ENCODE measurements at places on chromosomes 11 and 22.

DNA sequence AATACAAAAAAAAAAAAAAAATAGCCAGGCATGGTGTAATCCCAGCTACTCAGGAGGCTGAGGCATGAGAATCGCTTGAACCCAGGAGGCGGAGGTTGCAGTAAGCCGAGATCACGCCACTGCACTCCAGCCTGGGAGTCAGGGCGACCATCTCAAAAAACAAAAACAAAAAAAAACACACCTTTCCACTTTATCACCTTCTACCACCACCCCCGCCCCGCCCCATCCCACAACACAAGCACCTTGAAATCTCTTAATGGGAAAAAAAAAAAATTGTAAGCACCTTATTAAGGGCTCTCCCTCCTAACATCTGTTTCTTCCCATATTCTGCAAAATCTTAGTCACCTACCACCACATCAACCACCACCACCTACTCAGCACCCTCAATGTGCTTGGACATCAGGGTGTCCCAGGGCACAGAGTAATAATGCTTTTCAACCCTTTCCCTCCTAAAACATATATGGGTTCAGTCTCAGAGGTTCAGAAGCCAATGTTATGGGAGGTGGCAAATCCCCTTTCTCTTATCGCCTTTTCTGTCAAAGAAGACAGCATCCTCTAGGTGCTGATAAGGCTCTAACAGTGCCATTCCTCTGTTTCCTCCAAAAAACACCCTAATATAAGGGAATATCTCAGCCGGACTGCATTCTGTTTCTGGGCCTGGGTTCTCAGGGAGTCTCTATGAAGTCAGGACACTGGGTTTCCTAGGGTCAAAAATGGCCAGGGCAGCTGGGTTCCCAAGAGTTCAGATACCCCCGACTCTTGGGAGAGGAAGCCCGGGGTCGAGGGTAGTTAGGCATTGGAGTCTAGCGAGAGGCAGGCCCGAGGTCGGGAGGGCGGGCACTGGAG is 718 bp downstream of the INTS5 start:
- peak; percentile 38 for DNase-seq

GRCh38 chr11:63371396-63371795 is 1.8 kb downstream of the SLC22A9 start:
- no peak for DNase-seq

- DNase-seq: no peak
Observed at GRCh38 chr22:49155770-49156580, 671.7 kb downstream of the BRD1 start.

DNA sequence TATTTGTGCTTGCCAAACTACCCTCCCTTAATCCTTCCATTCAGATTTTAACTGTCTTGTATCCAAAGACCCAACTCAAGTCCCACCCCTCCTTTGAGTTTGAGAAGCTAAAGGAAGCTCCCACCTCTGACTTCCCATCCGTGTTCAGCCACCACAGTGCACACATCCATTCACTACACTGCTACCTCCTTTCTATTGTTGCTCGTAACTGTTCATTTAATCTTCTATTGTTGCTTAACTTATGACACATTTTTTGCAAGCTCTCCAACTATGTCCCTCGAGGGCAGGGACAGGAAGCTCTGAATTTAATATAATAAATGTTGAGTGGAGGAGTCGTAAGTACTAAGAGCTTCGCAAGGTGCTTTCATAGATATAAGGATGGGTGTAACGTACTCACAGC is 10.4 kb downstream of the LARGE1 start:
- DNase-seq: no peak

DNA sequence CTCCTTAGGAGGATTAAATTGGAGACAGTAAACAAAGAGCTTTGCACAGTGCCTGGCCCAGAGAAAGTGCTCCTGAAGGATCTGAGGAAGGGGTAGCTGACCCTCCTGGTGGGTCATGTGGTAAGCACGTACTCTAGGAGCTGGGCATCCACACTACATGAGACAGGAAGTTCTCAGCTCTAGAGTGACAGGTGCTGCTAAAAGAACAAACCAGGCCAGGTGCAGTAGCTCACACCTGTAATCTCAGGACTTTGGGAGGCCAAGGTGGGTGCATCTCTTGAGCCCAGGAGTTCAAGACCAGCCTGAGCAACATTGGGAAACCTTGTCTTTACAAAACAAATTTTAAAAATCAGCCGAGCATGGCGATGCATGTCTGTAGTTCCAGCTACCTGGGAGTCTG is 13.1 kb downstream of the SLC43A1 start:
- no peak for DNase-seq

DNA sequence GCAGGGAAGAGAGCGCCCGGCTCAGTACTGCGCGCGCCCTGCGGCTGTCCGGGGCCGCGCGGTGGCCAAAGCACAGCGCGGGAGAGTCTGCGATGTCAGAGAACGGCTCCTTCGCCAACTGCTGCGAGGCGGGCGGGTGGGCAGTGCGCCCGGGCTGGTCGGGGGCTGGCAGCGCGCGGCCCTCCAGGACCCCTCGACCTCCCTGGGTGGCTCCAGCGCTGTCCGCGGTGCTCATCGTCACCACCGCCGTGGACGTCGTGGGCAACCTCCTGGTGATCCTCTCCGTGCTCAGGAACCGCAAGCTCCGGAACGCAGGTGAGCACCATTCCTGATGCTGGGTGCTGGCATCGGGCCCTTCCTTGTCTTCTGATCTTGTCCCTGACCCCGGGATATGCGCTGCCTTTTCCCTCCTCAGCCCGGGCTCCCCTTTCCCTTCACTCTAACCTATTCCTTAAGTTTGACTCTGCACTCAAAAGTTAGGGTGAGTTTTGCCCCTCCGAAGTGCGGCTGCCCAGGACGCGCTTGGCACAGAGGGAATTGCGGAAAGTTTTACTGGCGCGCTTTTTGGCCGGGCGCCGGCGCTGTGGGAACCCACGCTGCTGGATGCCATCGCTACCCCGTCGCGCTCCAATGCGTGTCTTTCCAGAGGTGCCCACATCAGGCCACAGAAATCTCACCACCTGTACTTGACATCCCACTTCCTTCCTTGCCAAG is at the start of gene MTNR1B:
MTNR1B (plus strand) TSS at position 18 of the 714 bp plus-strand sequence; CDS start at position 93, 75 bp downstream.
- DNase-seq: no peak

DNA sequence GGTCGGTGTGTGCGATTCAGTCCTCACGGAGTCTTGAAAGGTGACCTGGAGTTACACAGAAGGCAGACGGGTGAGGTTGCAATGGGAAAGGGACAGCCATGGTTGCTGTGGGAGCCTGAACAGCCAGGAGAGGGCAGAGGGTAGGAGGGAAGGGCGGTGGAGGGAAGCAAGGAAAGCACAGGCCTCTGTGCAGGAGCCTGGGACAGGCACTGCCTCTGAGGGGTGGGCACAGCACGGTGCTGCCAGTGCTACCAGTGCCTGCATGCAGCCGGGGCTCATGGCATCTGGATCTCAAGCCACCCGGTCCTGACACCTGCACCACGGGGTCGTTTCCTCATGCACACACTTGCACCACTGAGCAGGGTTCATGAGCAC is 401.0 kb downstream of the TBC1D22A start:
- DNase-seq: no peak

GRCh38 chr11:96090711-96091110 is 166.8 kb upstream of the MTMR2 start:
- no peak for DNase-seq

DNA sequence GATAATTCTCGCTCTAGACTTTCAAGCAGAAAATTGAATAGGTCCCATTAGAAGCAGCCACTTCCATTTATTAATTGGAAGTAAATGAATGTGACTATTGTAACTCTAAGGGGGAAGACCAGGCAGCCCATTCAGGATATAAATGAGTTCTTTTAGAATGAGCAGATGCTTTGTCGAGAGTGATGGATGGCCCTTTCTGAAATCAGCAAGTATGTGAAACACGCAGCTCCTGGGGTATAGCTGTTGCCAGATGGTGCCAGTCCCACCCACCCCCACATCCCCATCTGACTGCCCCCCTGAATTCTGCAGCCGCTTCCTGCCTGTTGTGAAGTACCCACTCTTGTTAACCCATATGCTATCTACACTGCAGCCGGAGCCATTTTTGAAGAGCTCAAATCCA is 3.7 kb downstream of the SLC15A3 start:
- DNase-seq: no peak

DNA sequence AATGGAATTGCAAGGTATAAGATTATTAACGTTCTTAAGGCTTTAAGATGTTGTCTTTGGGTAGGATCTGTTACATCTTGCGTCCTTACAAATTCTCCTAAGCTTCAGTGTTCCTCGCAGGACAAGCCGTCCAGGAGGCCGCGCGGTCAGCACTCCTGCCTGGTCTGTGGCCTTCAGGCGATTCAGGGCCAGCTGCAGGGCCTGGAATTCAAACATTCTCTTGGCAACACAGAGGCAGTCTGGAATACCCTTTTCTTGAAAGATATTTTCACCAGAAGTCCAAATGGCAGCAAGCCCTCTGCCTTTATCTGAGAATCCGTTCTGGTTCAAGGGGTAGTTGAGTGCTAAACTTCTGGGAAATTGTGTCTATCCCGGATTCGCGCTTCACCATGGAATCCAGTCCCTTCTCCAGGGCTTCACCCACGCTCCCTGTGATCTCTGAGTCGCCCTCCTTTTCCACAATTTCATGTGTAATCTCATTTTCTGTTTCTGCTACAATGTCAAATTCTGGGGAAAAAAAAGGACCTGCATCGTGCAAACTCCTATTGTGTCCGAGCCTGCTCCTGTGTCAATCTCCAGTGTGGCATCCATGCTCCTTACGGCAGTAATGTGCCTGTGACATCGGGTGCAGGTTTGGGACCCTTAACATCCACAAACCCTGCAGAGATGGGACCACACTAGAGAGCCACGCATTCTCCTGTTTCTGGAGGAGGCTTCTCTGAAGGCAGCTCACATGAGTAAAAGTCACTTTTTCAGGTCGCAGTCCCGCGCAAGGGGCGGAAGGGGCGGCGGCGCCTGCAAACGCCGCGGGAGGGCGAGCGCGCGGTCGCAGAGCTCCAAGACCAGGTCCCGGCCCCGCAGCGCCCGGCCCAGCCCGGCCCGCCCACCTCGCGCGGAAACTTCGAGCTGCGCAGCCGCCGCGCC is 25.4 kb upstream of the SORL1 start:
- DNase-seq: peak; percentile 74

DNA sequence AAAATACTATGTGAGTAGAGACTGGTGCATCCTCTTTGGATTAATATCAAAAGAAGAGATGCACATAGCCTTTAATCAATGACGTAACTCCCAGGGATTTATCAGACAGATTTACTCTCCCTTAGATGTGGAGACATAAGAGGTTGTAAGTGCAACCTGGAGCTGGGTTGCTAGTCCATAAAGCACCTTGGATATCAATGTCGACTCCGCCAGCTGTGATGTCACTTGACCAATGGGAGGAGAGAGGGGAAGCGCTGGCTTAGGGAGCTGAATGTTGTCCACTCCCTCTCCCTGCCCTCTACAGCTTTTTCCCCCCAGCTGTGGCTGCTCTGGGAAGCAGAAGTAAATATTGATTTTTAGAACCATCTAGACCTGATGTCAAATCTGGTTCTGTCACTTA is 28.9 kb upstream of the TMEM86A start:
- peak; percentile 7 for DNase-seq

DNA sequence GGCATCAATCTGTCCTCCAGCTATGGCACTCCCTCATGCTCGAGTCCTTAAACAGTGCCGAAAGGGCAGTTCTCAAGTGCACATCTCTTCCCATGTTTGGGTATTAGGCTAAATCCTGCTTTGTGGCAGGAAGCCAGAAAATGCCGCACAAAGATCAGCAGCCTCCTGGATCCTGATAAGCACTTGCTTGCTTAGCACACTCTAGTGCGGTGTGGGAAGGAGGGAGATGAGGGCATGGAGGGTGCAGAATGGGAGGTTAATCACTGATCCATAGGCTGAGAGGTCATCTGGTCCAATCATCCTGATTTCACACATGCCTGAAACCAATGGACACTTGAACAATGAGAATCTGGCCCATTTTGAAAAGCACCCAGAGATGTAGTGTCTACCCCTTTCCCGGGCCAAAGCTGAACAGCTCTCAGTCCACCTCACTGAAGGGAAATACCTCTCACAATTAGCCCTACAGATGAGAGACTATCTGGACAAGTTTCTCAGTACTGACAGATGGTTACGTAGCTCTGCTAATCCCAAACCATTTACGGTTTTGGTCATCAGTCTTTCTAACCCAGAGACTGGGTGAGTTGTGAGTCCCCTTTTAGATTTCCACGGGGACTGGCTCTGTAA is 29.8 kb upstream of the CHRM4 start:
- no peak for DNase-seq

- DNase-seq: no peak
Observed at GRCh38 chr11:65338676-65339075, 5.0 kb downstream of the DPF2 start.

GRCh38 chr11:20003351-20003750 is 156.9 kb downstream of the DBX1 start:
- no peak for DNase-seq

DNA sequence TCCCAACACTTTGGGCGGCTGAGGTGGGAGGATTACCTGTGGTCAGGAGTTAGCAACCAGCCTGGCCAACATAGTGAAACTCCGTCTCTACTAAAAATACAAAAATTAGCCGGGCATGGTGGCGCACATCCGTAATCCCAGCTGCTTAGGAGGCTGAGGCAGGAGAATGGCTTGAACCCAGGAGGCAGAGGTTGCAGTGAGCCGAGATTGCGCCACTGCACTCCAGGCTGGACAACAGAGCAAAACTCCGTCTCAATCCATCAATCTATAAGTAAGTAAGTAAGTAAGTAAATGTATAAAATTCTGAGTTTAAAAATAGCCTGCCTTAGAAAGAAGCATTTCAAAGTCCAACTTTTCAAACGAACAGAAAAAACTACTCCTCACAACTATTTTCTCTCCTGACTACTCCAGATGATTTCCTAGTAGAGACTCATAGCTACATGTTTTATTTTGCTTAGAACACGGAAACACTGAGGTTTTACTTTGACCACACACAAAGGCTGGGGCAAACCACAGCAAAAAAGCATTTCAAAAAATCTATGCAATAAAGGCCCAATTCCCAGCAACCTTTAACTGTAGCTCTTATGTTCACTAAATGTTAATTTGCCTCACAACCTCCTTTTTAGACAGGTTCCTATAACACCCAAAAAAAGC is 16.3 kb downstream of the SPTY2D1 start:
- no peak for DNase-seq

DNA sequence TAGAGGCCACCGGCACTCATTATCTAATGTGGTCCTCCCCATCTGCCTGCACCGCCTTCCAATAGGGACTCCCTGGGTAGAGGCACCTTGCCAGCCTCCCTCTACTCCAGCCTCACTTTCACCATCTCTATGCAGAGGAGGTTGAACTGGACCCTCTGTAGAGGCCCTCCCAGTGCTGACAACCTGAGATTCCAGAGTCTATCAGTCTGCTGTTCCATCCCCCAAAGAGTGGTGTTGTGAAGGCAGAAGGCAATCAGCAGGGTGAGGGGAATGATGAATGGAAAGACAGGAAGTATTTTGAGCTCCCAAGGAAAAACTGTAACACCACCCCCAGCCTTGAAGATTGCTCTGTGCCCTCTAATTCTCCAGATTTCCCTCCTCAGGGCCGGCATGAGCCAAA is 77.9 kb downstream of the THAP12 start:
- DNase-seq: no peak

GRCh38 chr11:133081020-133081419 is 451.3 kb downstream of the OPCML start:
- DNase-seq: no peak

Data from activated T-cell treated with anti-CD3 and anti-CD28 coated beads, Interleukin-2, amount 50 U/mL, for 48 hours (primary cell).